ENCODE measurements at places on chromosomes 7 and 10.

DNA sequence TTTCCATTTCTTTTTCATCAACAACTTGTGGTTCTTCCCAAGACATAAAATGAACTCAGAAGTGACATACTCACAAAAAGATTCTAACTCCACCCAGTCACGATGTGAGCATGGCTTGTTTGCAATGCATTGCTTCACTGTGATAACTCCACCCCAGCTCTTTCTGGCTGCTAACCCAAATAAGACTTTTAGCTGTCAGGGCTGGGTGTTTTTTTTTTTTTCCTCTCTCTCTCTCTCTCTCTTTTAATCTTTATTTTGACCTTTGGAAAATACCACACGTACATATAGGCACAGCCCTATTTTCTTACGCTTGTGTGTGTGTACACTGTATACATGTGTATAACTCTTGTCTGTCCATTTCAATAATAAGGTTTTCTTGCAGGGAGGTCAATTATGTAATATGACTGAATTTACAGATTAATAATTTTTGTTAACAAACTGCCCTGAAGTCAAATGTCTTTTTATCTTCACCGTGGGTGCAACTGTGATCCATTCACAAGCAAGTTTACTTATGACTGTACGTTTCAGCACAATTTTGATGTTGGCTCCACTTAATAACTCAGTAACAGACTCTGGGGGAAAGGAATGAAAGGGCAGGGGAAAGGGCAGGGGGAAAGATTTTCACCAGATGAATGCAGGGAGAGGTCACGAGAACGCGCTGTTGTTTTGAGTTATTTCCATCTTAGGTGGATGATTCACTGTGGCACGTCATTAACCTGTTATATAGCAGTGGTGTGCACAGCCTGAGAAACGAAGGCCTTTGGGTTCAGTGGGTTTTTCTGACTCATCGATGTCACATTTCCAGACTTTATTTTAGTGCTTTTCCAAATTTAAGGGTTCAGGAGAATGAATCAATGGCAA, 49.1 kb downstream of the APBB1IP start:
- no peak for DNase-seq

- no peak for DNase-seq
Observed at GRCh38 chr7:105951597-105951996, 11.5 kb upstream of the CDHR3 start.

- no peak for DNase-seq
Observed at GRCh38 chr7:41869091-41869490, 166.2 kb upstream of the INHBA start.

GRCh38 chr10:75426880-75427279, 4.5 kb upstream of the LRMDA start:
- no peak for DNase-seq

DNA sequence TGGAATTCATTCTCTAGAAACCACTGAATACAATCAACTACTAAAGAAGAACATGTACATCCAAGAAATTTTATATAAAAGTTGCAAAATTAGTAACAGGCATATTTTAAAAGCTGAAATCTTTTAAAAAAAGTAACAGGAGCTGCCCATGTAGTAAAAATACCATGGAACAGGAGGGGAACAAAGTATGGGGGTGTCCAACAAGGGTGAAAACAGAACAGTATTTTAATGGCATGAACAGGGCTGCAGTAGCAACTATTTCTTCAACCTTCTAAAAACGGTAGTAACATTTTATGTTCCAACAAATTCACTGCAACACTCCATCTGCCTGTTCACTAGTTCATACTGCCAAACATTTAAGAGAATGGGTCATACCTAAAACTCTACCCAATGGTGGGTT, 77.0 kb downstream of the ABLIM1 start:
- no peak for DNase-seq

GRCh38 chr7:130752424-130752823, 18.4 kb upstream of the KLF14 start:
- DNase-seq, result no peak
